ENCODE measurements at places on chromosomes 7 and 10.
A peak's percentile ranks its signal among the peaks of the same experiment; 100 is the strongest.

DNA sequence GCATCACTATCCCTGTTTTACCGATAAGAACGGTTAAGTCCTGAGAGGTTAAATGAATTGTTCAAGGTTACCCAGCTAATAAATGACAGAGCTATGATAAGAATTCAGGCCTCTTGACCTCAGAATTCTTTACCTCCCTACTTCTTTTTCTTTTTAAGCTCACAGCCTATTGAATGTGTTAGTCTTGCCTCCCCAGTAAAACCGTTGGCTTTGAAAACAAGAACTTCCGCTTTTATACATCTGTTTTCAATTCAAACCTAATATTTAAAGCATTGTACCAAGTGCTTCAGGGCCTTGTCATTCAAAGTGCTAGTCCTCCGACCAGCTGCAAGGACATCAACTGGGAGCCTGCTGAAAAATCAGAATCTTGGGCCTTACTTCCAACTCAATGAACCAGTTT lies 15.6 kb downstream of the SEC31B start:
- DNase-seq, result no peak

DNA sequence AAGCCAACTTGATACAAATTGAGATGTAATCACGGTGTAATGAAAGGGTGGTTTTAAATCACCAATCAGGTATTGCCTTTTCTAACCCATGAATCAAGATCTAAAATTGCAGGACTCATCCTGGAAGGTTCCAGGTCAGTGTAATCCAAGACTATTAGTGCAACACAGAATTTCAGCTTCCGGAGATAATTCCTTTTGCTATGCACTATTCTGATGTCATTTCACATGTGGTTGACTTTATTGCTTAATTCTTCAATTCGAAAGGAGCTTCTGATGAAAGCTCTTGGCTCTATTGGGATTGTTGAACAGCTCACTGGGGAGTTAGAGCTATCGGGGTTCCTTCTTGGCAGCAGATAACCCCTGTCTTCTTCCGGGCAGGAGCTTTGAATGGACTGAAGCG lies 147.4 kb upstream of the INSYN2A start:
- no peak for DNase-seq

- no peak for DNase-seq
These were observed 56.2 kb upstream of the ZNF438 start for GRCh38 chr10:31087851-31088250.

- DNase-seq, result no peak
These were observed 12.3 kb upstream of the ADRB1 start for GRCh38 chr10:114031073-114031972.

- DNase-seq, result peak; percentile 5
These were observed 92.3 kb downstream of the MAGI2 start for GRCh38 chr7:79361214-79361613.

GRCh38 chr10:123446449-123447156 lies 219.6 kb upstream of the GPR26 start:
- no peak for DNase-seq

DNA sequence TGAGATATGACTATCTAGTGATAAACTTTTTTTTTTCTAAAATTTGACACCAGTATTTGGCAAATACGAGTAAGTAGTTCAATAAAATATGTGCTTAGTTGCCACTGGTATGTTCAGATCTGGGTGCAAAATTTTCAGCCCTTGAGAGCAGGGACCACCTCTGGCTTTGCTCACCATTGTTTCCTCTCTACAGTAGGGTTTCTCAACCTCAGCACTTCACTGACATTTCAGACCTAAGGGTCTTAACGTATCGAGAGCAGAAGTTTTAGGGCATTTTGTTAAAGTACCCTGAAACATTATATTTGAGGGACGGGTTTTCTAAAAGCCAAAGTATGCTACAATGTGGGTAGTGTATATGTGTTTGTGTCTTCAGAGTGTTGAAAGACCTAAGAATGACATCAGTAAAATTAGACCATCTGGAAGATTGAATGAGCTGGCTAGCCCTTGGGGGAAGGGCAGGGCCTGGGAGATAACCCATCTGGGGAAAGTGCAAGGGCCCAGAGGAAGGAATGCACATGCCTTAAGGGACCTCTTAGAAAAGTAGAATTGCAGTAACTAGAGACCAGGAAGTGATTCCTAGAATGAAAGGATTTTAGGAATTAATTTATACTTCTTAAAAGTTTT lies 11.8 kb downstream of the BZW2 start:
- DNase-seq, result peak; percentile 67

DNA sequence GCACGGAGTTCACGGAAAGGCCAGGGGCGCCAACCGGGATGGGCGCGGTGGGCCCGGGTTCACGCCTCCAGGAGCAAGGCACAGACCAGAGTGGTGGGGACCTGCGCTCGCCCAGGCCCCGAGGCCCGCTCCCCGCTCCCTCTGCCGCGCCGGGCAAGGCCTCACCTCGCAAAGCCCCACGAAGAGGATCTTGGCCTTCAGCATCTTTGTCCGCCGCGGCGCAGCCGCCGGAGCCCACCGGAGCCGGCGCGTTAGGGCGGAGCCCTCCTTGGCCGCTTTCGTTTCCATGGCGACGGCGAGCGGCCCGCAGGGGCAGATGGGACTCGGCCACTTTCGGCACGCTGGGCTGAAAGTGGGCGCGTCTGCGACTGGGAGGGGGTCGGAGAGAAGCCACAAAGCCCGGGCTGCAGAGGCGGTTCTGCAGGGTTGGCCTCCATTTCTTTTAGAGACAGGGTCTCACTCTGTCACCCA lies 944.4 kb upstream of the ZNF722 start:
- no peak for DNase-seq

DNA sequence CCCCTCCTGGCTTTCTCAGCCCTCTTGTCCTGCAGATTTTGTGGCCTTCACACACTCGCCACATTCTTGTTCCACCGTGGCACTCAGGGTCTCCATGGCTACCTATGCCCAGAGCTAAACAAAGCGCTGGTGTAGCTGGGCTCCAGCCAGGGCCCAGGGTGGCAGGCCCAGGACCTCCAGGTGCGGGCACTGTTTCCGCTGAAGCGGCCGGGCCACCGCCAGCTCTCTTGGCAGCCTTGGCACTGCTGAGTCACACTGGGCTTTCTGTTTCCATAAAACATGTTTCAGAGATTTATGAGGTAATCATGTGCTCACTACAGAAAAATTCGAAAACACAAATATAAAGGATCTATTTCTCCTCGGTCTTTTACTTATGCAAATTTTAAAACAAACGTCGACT lies 51.3 kb downstream of the AOC1 start:
- no peak for DNase-seq

- no peak for DNase-seq
These were observed 553 bp downstream of the TSPAN15 start for GRCh38 chr10:69451784-69452251.

DNA sequence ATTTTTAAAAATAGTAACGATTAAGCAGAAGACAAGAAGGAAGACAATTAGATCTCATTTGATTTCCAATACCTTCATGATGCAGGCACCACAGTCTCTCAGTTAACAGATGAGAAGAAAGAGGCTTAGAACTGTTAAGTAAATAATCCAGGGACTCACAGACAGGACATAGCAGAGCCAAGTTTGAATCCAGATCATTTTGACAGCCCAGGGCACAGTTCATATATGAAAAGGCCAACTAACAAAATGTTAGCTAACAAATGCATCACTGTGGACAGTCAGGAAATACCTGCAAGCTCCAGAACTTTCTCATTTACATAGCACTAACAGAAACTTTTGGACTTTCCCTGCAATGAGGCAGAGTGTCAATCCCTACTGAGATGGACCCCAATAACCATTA lies 4.2 kb upstream of the NPSR1 start:
- DNase-seq, result no peak

DNA sequence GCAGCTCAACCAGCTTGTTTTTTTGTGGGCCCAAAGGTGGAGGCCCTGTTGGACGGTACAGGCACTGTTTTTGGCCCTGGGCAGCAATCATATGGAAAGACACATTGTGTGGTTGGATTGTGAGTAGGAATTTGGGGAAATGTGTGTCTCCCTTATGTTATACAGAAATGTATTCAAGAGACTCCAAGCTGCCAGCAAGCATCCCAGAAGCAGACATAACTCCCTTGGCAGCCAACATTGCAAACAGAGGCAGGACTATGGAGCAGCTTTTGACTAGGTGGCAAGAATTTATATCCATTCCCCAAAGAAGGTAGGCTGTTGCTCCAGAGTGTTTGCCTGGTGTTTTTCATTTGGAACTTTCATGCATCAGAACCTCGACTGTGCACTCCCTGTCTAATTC lies 104.9 kb downstream of the BUB3 start:
- DNase-seq, result no peak

- no peak for DNase-seq
These were observed at the start of gene HECW1 for GRCh38 chr7:43112459-43112940. HECW1 (plus strand) TSS chr7:43112647; CDS start chr7:43243906, 131,259 bp downstream.

DNA sequence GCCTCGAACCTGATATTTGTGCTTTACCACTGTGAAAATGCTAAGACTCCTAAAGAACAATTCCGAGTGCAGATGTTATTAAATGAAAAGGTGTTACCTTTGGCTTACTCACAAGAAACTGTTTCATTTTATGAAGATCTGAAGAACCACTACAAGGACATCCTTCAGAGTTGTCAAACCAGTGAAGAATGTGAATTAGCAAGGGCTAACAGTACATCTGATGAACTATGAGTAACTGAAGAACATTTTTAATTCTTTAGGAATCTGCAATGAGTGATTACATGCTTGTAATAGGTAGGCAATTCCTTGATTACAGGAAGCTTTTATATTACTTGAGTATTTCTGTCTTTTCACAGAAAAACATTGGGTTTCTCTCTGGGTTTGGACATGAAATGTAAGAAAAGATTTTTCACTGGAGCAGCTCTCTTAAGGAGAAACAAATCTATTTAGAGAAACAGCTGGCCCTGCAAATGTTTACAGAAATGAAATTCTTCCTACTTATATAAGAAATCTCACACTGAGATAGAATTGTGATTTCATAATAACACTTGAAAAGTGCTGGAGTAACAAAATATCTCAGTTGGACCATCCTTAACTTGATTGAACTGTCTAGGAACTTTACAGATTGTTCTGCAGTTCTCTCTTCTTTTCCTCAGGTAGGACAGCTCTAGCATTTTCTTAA lies 47.7 kb downstream of the MINPP1 start:
- DNase-seq, result no peak

- no peak for DNase-seq
These were observed 341.2 kb downstream of the GLRX3 start for GRCh38 chr10:130477360-130477759.

DNA sequence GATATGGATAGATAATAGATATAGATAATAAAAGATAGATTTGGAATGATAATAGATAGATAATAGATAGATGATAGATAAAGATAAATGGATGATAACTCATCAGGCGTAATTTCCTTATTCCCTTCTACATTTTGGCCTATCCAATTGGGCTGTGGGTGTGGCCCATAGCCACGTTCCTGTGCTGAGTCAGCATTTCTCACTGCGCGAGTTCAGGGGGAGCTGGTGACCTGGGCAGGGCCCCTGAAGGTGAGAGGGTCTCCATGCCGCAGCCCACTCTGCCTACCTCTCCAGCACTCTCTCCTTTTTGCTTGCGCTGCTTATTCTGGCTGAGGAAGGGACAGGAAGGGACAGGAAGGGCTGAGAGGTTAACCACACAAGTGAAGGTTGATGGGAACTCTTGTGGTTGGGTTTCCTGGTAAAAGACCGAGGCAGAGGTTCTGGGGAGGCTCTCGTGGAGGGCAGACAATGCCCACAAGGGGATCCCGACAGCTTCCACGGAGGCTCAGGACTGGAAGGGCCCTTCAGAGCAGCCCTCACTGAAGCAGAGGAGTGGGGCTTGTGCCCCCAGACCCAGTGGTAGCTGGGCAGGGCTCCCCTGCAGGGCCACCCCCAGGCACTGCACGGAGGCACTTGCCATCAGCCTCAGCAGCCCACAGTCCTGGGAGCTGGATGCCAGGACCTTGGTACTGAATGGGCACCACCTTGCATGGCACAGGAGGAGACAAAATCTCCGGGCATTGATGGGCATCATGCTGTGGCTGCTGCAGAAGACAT lies 247.3 kb upstream of the PITRM1 start:
- DNase-seq, result no peak

DNA sequence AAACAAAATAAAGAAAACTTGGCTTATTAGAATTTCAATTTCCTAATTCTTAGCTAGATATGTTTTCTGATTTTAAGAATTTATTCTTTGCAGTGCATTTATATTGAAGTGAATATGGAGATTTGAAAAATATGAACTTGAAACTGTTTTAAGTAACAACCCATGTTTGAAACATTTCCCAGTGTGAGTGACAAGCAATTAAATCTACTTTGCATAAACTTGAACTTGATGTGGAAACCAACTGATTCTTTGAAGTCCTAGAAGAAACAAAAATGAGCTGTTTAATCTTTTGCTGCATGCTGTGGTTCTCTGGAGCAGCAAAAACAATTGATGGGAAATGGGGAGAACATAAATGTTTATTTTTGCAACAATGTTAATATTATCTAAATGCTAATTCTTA lies 430.2 kb downstream of the ARL4A start:
- DNase-seq, result no peak

GRCh38 chr7:953547-954327 lies 743 bp downstream of the ADAP1 start:
- no peak for DNase-seq

GRCh38 chr10:60388116-60388625 lies 1.5 kb downstream of the ANK3 start:
- no peak for DNase-seq

DNA sequence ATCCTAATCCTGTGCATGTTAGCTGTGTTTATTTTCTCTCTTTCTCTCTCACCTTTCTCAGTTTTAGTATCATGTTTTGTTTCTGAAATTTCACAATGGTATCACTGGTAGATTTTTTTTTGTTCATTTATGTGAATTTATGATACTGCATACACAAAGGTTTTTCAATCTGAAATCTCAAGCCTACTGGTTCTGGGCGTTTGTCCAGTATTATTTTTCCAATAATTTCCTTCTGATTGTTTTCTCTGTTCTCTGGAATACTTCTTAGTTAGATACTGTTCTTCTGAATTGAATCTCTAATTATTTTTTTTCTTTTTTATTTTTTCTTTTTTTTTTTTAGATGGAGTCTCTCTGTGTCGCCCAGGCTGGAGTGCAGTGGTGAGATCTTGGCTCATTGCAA lies 96.2 kb upstream of the TMEM72 start:
- no peak for DNase-seq

DNA sequence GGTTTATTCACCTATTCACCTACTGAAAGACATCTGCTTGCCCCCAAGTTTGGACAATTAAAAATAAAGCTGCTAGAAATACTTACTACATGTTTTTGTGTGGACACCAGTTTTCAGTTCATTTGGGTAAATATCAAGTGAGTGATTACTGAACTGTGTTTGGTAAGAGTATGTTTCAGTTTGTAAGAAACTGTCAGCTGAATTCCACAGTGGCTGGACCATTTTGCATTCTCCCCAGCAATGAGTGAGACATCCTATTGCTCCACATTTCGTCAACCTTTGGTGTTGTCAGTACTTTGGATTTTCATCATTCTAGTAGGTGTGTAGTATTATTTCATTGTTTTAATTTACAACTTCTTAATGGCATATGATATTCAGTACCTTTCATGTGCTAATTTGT lies 17.4 kb upstream of the IKZF1 start:
- no peak for DNase-seq

DNA sequence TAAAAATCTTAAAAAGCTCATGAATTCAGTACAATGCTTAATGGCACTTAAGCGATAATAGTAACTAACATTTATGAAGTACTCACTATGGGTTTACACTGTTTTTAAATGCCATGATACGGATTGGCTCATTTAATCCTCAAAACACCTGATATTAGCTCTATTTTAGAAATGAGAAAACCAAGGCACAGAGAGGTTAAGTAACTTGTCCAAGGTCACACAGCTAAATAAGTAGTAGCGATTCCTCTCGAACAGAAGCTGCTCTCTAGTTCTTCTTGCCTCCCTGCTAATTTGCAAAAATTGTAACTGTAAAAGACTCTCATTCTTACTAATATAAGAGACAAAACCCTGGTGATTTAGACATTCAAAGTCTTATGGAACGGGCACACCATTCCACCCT lies 110.7 kb upstream of the RHEB start:
- no peak for DNase-seq

Data from A673 (cell line).